Inflammatory macrophage treated with lipopolysaccharide for 4 hours (primary cell): ENCODE measurements at places on chromosomes 11 and 22.

DNA sequence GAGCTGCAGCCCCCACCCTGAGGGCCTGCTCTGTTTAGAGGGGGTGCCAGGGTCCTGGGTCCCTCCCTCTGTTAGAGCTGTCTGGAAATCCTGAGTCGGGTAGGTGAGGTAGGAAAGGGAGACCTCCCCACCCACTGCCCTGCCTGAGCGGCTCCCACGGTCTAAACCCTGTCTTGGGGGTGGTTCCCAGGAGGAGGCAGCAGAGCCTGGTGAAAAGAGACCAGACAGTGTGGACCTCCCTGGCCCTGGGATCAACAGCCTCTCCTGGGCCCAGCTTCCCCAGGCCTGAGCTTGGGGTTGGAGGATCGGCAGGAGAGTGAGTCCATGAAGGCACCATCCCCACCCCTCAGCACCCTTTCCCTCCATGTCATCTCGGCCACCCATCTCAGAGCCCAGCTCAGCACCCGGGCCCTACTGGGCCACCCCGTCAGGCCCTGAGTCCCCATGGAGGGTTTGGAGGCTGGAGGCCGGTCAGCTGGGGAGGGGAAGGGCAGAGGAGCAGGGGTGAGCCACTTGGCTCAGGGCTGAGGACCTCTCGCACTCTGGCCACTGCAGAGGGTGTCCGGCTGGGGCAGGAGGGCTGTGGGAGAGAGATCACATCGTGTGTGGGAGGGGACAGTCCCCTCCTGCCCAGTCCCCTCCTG, 37.2 kb downstream of the RTN4R start:
- DNase-seq, result no peak

GRCh38 chr11:120890609-120891320, 133.1 kb upstream of the TBCEL start:
- no peak for DNase-seq

DNA sequence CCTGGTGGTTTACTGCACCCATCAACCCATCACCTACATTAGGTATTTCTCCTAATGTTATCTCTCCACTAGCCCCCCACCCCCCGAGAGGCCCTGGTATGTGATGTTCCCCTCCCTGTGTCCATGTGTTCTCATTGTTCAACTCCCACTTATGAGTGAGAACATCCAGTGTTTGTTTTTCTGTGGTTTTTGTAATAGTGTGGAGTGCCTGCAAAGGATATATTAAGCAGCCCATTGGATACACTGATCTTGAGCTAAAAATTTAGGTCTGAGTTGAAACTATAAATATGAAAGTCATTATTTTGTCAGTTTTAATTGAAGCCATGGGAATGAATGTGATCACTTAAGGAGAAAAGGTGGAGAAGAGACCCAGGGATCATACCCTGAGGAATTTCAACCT, 23.0 kb downstream of the MRPL48 start:
- DNase-seq, result no peak

DNA sequence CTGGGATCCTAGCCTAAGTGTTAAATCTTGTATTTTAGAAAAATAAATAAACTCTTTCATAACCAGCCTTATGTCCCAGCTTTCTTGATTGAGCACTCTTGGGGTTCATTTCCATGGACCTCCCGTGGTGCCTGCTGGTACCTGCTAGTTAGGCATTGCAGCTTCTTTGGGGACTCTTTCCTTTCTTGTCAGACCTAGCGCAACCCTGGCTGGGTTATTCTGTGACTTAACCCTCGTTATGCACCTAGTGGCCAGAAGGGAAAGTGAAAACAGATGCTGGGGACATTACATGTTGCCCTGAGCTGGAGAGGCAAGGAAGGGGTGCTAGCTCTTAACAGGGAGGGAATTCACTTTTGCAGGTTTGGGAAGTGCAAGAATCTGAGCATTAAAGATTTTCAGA, 46.8 kb downstream of the APIP start:
- DNase-seq, result no peak

GRCh38 chr11:13030857-13031256, 21.7 kb downstream of the RASSF10 start:
- DNase-seq, result no peak

GRCh38 chr11:108235633-108236032, 12.8 kb downstream of the ATM start:
- DNase-seq, result no peak

GRCh38 chr11:119293461-119293860, 23.5 kb downstream of the MCAM start:
- DNase-seq, result no peak

- DNase-seq, result no peak
These were observed 35.0 kb upstream of the MRGPRX1 start for GRCh38 chr11:18974192-18974591.

- DNase-seq, result peak; percentile 60
These were observed 14.1 kb upstream of the TSKU start for GRCh38 chr11:76768909-76769560.

DNA sequence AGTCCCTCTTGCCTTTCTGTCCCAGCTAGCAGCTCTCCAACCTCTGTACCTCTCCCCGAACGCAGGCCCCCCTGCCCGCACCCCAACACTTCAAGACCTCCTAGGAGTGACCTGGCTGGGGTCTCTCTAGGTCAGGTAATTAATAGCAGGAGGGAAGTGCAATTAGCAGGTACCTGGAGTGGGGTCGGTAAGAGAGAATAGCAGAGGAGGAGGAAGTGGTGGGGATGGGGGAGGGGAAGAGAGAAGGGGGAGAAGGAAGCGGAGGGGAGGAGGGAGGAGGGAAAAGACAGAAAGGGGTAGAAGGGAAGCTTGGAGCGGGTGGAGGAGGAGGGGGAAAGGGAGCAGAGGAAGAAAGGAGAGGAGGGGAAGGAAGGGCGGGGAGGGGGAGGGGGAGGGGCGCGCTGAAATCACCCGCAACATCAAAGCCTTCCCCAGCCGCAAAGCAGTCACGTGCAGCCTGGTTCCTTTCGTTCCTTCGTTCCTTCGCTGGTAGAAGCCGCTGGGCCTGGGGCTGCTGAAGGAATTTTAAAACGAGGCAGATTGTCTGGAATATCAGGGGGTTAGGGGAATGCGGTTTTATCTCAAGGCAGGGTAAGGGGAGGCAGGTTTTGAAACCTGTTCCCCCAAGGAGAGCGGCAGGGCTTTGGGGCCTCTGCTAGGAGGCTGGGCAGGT, 29.3 kb upstream of the TCF20 start:
- DNase-seq, result no peak

GRCh38 chr22:49432897-49433443, 394.7 kb downstream of the BRD1 start:
- no peak for DNase-seq

DNA sequence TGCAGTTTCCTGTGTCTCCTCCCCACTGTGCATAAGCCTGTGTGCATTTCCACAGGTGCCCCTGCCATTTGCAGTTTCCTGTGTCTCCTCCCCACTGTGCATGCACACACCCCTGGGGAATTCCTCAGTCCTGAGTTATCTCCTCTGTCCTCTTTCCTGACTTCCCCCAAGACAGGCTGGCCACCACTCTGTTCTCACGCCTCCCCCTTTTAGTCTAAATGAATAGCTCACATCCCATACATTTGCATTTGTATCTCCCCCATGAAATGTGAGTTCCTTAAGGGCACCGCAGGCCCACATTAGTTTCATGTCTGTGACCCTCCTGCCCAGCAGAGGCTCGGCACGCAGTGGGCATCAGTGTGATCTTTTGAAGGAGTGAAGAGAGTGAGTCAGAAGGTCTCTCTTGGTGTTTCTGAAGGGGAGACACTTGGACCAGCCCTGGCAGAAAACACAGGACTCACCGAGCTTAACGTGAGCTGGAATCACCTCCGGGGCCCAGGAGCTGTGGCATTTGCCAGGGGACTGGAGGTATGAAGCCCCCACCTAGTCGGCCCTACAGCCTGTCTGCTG, 6.2 kb downstream of the LRRC74B start:
- DNase-seq, result no peak

- no peak for DNase-seq
These were observed 1041.0 kb upstream of the CNTN5 start for GRCh38 chr11:97979741-97980140.

GRCh38 chr11:105738986-105739795, 129.3 kb downstream of the GRIA4 start:
- DNase-seq, result no peak

- DNase-seq, result no peak
These were observed 109.8 kb upstream of the BID start for GRCh38 chr22:17884084-17884483.

DNA sequence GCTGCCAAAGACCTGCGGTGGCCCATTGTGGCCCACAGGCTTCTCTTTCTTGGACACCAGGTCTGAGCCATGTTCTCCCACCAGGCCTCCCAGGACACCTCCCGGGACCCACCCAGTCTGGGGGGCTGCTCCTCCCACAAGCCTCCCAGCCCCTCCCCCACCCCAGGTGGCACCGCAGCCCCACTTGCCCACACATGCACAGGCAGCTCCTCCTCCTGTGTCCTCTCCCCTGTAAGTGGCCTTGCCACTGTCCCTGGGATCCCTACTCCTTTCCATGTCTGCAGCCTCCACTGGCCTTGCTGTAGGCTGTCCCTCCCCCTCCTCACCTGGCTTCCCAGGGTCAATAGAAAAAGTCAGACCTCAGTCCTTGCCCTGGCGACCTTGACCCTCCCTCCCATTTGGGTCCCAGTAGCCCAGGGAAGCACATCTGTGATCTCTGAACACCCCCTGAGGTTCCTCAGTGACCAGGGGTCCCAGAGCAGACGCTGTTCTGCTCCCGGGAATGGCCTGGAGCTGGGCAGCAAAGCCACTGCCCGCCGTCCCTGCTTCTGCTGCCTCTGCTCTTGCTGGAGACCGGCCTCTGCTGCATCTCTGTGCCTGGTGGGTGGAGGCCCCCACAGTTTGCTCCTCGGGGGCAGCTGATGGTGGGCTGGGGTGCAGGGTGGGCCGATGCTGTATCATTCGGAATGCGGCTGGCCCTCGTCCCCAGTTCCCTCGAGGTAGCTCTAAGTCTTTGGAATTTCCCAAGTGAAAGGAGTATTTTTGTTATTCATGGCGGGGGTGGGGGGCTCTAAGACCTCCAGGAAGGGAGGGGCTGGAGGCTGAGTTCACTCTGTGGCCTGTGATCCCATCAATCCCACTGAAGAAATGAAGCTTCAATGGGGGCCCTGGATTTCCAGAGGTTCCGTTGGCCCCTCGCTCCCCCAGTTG, 43.6 kb downstream of the ARHGAP8 start:
- no peak for DNase-seq

GRCh38 chr11:69211920-69212797, 56.4 kb downstream of the SMIM38 start:
- DNase-seq, result no peak

DNA sequence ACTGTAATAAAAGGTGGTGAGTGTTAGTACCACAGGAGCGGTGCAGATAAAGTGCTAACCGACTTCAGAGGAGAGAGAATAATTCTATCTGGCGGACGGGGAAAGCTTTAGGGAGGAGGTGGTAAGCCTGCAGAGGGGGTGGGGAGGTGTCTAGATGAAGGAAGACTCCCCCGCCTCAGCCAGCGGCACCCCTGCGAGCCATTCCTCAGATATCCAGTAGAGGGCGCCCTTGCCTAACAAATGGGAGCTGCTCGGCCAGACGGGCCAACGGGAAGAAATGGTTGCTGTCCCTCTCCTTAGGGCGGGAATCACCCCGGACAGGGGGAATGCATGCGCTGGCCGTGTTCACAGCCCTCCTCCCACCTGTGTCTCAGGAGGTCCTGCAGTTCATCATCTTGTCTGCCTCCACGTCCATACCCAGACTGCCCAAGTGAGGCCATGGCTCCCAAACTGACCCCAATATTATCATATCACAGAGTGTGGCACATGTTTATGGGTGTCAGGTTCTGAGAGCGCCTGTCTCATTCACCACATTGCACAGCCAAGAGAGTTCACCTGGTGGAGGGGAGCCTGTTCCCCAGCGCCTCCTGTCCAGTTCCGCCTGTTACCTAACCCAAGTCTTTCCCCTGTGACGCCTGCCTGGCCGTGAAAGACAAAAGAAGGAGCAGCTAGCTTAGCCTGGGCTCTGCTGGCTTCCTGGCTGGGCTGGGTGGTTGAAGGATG, 85.5 kb downstream of the ST3GAL4 start:
- DNase-seq, result peak; percentile 53

DNA sequence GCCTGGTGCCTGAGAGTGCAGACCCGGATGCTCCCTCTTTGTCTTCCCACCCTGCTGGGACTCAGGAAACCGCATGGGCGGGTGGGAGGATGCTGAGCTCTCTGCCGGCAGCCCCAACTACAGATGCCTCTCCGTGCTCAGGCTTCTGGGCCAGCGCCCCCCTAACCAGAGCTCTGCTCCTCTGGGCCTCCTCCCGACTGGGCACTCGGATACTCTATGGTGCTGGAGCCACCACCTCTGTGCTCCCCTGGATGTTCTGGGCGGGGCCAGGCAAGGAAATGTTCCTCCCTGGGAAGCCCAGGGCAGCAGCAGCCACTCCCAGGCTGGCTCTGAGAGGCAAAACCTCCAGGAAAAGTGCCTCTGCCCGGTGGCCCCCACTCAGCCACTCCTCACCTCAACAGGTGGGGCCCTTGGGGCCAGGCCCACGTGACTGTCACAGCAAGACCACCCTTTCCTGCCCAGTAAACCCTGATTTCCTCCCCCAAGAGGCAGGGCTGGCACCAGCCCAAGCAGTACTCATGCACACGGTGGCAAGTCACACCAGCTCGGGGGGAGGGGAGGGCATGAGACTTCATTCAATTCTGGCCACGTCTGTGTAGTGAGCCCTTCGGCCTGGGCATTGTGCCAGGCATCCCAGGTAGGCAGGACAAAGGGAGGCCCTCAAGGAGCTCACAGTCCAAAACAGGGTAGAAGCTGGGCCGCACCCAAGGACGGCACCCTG, 54.7 kb upstream of the TCF20 start:
- DNase-seq, result no peak

DNA sequence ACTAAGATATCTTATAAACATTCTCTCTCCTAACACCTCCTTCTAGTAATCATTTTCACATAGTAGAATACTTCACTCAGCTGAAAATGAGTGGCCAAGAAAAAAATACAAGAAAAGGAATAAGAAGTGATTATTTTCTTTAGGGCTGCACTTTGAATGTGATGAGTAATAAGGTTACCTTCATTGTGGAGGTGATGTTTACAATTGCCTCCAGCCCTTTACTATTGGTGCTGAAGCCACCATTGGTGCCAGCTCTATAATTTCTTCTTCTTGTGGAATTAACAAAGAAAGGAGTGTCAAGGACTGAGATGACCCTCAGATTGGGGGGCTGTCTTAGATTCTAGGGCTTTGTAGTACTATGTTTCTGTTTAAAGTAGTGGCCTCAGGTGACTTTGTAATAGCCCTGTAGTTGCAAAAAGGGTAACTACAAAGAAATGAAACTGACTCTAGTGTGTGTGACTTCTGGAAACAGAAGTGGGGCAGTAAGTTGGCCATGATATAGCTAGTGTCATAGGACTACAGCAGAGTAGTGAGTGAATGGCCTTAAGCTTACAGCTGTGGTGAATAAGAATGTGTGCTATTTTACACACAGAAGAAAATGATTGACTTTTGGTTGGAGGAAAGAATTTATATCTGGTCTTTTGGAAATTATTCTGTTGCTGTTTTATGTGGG, 287.2 kb downstream of the TMEM135 start:
- peak; percentile 8 for DNase-seq

GRCh38 chr11:60960405-60960804, 8.4 kb upstream of the SLC15A3 start:
- DNase-seq, result no peak

- no peak for DNase-seq
These were observed 39.0 kb downstream of the PISD start for GRCh38 chr22:31622980-31623379.

GRCh38 chr22:27748751-27749191, 52.8 kb downstream of the MN1 start:
- DNase-seq, result peak; percentile 96
